ENCODE measurements at places on chromosomes 5 and 9. TPM values are rescaled to one million over a fixed set of nuclear protein-coding genes. Genes with fewer than 3 reads are reported as not detected.

DNA sequence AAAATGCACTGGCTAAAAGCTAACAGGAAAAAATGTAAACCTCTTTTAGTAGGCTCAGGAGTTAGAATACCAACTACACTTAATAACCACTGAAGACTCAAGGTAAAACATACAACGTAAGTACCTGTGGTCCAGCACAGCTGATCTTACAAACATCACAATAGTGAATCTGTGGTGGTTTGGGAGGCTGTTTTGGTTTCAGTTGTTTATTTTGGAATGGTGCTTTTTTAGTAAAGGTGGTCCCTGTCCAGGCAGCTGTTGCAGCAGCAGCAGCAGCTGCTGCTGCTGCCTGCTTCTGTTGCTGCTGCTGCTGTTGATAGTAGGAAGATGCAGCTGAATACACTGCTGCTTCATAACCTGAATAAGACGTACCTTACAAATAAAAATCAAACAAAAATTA lies 37.9 kb downstream of the ZFR start:
- no peak for DNase-seq

DNA sequence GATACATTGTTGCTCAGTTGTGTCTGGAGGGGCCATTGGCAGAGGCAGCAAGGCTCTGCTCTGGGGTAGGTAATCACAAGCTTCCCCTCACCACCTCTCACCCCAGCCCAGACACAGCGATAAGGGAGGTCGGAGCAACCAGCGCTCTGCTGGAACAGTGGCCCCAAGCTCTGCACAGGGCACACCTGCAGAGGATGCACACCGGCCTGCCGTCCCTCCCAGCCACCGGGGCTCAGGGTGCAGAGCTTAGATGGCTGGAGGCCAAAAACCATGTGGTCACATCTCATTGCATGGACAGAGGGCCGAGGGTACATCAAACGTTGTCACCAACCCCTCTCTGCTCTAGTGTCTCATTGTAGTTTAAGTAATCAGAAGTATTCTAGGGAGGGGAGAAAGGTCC lies 95.4 kb upstream of the ICE1 start:
- DNase-seq = no peak

GRCh38 chr5:127705120-127705892 lies 2.1 kb downstream of the CCDC192 start:
- DNase-seq = no peak

GRCh38 chr9:75390951-75391350 lies 302.6 kb downstream of the OSTF1 start:
- no peak for DNase-seq

- no peak for DNase-seq
These were observed 1075.4 kb upstream of the C9orf72 start for GRCh38 chr9:28648723-28649122.

- DNase-seq = no peak
These were observed 541.6 kb upstream of the DAP start for GRCh38 chr5:11302663-11303062.

DNA sequence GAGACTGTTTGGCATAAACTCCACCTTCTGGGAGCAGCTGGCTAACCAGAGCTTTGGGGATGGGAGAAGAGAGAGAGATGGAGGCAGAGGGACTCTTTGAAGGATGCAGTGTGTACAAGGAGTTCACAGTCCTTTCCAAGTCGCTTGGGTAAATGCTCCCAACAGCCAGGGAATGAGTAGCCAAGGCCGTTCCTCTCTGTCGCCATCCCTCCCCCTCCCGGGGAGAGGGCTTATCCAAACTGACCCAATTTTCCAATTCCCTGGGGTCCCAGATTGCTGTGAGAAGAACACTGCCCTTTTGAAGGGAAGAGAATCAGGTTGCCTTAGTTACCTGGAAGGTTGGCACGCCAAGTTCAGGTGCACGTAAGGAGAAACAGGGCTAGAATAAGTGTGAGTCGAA lies 7.9 kb downstream of the WWC1 start:
- DNase-seq = no peak

GRCh38 chr9:28502189-28502588 lies 928.9 kb upstream of the C9orf72 start:
- no peak for DNase-seq

DNA sequence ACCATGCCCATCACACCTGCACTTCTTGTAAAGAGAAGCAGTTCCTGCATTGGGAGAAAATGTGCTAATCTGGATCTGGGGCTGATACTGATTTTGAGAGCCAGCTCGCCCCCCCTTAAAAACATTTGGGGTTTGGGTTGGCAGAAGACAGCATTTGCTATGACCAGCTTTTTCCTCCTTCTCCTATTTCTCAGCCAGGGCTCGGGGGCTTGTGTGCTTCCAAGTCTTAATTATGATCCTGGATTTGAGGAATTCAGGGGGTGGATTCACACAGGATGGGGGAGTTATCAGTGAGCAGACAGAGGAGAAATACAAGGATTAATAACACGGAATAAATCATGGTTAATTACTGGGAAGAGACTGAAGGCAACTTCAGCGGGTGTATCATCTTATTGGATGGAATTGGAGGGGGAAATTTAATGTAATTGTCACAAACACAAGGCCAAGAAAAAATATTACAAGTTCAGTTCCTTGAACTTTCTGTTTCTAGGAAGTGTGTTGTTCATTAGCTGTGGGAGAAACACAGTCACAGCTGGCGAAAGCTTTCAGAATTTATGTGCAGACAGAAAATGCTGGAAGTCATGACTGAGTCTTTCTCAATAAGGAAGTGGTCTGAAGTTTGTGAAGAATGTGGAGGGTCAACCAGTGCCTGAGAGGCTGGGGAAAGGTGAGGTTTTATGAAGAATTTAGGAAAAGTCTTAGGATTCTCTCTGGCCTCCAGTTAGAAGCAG lies 15.3 kb downstream of the C9orf152 start:
- no peak for DNase-seq

DNA sequence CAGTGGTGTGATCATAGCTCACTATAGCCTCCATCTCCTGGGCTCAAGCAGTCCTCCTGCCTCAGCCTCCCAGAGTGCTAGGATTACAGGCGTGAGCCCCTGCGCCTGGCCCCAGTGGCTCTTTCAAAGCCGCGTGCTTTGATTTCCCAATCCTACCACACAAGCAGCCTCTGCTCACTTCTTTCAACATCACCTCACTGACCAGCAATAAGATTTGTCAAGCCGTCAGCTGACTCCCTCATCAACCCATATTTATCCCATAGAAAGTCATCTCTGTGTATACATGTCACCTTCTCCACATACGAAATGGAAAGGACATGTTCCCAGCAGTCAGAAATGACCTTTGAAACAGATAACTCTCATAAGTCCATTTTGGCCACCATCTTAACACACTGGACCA lies 26.0 kb downstream of the SLC31A2 start:
- DNase-seq = no peak

GRCh38 chr5:139651043-139651834 lies 3.1 kb downstream of the CXXC5 start:
- no peak for DNase-seq

DNA sequence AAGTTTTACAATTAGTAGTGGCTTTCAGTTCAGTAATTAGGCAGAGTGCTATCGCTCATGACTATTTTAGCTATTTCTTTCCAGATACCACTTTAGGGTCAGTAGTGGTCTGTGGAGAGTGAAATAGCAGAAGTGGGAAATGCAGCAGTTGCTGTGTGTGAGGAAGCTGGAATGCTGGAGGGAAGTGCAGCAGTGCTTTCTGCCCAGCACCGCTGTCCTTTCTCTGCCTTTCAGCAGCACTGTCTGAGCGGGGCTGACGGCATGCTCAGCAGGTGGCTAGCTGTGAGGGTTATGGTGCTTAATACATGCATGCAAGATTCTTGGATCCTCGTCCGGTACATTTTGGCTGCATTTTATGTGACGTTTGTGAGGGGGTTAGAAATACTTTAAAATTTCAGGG lies 213.9 kb downstream of the PBX3 start:
- no peak for DNase-seq

DNA sequence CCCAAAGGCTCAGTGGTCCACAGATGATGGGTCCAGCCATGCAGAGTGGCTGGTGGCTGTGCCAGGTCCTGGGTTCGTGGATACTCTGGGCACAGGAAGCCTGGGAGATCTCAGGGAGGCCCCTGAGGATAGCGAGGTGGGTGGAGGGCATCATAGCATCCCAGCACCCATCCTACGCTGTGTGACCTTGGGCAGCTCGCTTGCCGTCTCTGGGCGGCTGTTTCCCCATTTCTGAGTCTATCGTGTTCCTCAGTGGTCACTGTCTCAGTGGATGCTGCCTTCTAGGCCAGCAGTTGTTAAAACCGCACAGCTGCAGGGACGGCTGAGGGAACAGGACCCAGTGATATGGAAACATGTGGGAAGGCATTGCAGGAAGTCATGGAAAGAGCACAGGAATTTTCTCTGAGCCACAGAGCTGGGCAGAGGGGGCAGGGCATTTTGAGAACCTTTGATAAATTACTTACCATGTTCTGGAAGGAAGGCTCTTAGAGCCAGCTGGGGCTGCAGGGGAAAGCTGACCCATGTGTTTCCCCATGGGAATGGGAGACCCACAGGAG lies 86.4 kb upstream of the COL5A1 start:
- DNase-seq = no peak

DNA sequence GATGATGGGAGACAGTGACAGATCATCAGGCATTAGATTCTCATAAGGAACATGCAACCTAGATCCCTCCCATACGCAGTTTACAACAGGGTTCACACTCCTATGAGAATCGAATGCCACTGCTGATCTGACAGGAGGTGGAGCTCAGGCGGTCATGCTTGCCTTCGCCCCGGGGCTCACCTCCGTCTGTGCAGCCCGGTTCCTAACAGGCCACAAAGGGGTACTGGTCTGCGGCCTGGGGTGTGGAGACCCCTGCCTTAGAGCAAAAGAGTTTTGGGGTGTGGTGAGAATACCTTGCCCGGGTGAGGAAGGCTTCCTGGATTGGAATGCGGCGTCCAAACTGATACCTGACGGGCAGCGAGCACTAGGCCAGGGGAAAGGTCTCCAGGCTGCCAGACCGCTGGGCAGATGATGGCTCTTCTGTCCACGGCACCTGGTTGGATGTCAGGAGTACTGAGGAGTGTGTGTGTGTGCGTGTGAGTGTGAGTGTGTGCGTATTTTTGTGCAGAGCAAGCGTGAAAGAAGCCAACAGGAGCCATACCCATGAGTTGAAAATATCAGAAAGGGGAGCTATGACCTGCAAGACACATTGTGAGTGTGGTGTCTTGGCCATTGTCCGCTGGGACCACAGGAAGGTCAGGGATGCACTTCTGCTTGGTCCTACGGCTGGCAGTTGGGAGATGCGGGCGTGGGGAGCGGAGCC lies 55.4 kb downstream of the ACER2 start:
- no peak for DNase-seq

The KDM3B gene
- 27.1 TPM for polyA plus RNA-seq

The ORM2 gene
- polyA plus RNA-seq = 1.3 TPM

The CCDC69 gene
- polyA plus RNA-seq = 8.4 TPM

The FOXD4 gene
- 0.08 TPM for polyA plus RNA-seq

The FOXE1 gene
- 0.03 TPM for polyA plus RNA-seq

The PCDHGB1 gene
- 1.3 TPM for polyA plus RNA-seq

The FANCG gene
- polyA plus RNA-seq = 66.6 TPM

All from H1 (cell line).